ENCODE measurements at places on chromosomes 2 and 18.

- peak; percentile 71 for DNase-seq
- H3K27ac ChIP-seq: no peak overlapping the region
- no peak overlapping the region for H3K4me3 ChIP-seq
- no peaks in the 10 kb centered on the region for H3K36me3 ChIP-seq
- H3K27me3 ChIP-seq: no peaks in the 10 kb centered on the region
These were observed 5.4 kb downstream of the BOLA3 start for GRCh38 chr2:74142340-74142739.

DNA sequence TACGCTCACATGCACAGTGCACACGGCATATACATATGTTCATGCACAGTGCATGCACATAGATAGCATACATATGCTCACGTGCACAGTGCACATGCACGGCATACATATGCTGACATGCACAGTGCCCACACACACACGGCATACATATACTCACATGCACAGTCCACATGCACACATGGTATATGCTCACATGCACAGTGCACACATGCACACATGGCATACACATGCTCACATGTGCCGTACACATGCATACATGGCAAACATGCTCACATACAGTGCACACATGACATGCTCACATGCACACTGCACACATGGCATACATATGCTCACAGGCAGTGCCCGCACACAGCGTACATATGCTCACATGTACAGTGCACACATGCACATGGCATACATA lies 97.7 kb upstream of the CTDP1 start:
- DNase-seq: no peak
- no peaks in the 10 kb centered on the region for H3K36me3 ChIP-seq
- no peak overlapping the region for H3K4me3 ChIP-seq
- H3K27me3 ChIP-seq: no peaks in the 10 kb centered on the region
- H3K4me1 ChIP-seq: no peaks in the 10 kb centered on the region

DNA sequence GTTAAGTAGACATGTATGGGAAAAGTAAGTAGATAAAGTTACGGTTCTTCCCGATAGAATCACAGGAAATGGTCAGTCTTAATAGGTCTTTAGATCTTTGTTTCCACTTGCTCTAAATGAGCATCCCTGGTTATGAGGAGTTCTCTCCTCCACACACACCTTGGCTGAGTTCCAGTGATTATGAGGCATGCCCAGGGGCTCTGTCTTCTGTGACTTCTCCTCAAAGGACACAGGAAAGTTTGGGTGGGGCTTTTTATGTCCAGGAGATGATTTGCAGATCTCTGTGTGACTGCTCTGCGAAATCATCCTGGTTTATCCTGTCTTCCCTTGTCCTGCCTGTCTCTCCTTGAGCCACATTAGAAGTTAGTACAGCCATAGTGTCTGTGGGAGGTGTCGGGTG lies 83.9 kb upstream of the EML6 start:
- no peaks in the 10 kb centered on the region for H3K27me3 ChIP-seq
- H3K4me3 ChIP-seq: no peak overlapping the region
- H3K36me3 ChIP-seq: peaks cover 17% of the 10 kb centered on the region
- no peak for DNase-seq

DNA sequence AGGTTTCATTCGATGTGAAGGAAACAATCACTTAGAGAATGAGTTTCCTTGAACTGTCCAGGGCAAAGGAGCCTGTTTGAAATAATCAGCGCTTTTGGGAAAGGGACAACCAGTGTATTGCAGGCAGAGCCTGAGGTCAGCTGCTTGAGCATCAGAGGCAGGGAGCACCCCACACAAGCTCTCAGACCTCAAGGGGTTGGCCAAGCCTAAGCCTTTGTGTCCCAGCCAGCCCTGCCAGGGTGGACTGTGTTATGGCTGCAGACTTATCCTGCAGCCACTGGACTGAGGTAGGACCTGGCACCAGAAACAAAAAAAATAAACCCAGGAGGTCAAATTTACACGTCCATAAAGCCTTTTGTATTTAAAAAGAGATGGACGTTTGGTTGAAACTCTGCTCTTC lies 228.3 kb downstream of the SEPTIN10 start:
- H3K27me3 ChIP-seq: no peaks in the 10 kb centered on the region
- H3K27ac ChIP-seq: no peak overlapping the region
- DNase-seq: no peak
- H3K4me3 ChIP-seq: no peak overlapping the region

DNA sequence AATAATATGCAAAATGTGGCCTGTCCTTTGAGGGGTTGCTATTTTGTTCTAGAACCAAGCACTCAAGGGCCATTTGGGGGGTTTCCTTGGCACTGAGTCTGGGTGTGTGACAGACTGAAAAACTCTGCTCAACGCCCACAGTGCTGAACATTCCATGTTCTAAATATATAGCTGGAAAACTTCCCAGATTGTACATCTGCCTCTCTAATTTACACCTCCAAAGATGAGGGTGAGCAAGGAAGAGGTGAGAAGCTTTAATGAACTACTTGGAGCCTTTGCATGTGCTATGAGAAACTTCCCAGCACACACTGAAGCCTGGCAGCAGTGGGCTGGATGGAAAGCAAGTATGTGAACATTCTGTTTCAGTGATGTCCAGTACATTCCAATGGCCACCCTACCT lies 296.7 kb upstream of the KCNH7 start:
- H3K4me3 ChIP-seq: no peak overlapping the region
- H3K27ac ChIP-seq: no peak overlapping the region
- no peak for DNase-seq
- no peaks in the 10 kb centered on the region for H3K4me1 ChIP-seq
- no peaks in the 10 kb centered on the region for H3K36me3 ChIP-seq

DNA sequence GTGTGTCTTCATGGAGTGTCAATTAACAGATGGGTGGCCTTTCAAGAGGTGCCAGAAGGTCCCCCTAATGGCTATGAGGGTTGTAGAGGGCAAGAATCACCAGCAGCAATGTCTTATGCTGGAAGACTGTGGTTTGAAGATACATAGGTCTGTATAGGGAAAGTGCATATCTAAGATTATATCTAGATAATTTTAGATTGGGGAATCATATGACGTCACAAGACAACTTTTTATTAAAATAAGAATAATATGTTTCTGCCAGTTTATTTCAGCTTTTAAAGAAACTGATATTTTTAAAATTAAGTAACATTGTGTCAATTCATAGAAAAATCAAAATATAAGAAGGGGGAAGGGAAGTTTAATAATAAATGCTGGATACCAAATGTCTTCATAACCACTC lies 162.3 kb downstream of the TTN start:
- H3K4me3 ChIP-seq: no peak overlapping the region
- H3K27me3 ChIP-seq: no peaks in the 10 kb centered on the region
- H3K27ac ChIP-seq: no peak overlapping the region
- DNase-seq: no peak

GRCh38 chr2:119349289-119349688 lies 17.3 kb downstream of the C2orf76 start:
- no peak for DNase-seq
- H3K36me3 ChIP-seq: no peaks in the 10 kb centered on the region
- H3K27me3 ChIP-seq: no peaks in the 10 kb centered on the region
- H3K27ac ChIP-seq: no peak overlapping the region
- no peak overlapping the region for H3K4me3 ChIP-seq

GRCh38 chr18:79523206-79523735 lies 127.5 kb downstream of the NFATC1 start:
- H3K27me3 ChIP-seq: no peaks in the 10 kb centered on the region
- DNase-seq: no peak
- H3K36me3 ChIP-seq: no peaks in the 10 kb centered on the region
- no peak overlapping the region for H3K4me3 ChIP-seq

GRCh38 chr2:144678736-144679135 lies 158.8 kb upstream of the ZEB2 start:
- no peak overlapping the region for H3K27ac ChIP-seq
- H3K36me3 ChIP-seq: no peaks in the 10 kb centered on the region
- no peak overlapping the region for H3K4me3 ChIP-seq
- H3K27me3 ChIP-seq: no peaks in the 10 kb centered on the region
- H3K4me1 ChIP-seq: no peaks in the 10 kb centered on the region
- DNase-seq: no peak

Data from mesendoderm (in vitro differentiated cells).